NCI-H1092 treated with DMSO at 0.1 percent for 48 hours (cell line): ENCODE measurements at places on chromosomes 3 and 15.

- no peak for DNase-seq
Observed at GRCh38 chr15:68386587-68387288, 45.2 kb downstream of the ITGA11 start.

DNA sequence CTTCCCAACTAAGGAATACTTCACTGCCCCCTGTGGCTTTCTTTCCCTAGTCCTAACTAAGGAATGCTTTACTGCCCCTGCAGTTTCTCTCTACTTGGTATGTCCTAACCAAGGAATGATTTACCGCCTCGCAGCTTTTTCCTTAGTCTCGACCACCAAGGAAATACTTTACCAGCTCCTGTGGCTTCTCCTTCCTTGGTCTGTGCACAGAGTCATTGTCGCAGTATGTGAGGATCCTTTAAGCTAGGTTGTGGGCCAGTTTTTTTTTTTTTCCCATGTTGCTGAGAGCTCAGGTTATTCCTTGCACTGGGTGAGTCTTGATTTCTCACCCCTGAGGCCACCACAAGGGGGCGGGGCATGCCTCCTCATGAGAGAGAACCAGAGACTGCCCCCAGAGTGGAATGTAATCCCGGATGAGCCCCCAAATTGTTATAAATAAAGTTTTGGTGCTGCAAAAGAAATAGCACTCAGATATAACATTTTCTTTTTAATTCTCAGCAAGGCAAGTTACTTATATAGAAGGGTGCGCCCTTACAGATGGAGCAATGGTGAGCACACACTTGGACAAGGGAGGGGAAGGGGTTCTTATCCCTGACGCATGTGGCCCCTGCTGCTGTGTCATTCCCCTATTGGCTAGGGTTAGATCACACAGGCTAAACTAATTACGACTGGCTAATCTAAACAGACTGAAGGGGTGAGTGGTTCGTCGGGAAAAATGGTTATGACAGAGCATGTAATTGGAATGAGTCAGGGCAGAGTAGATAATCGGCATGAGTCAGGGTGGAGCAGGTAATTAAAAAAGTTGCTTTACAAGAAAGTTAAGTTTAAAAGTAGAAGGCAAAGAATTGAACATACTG, 27.0 kb downstream of the NDUFB4 start:
- DNase-seq = no peak

DNA sequence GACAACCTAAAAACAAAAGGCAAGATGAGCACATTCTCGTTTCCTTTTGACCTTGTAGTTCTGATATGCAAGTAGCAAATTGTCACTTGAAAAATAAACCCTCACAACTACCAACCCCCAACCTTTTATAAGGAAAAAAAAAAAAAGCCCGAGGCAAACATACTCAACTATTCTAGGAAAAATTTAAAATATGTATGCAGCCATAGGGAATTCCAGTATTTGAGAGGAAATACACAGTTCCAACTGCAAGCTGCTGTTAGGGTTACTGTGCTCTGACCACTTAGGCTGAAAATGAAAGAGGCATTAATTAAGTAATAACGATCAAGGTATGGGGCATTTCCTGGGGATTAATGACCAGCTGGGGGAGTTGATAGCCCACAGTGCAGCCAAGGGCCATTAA, 281.9 kb upstream of the DPH6 start:
- no peak for DNase-seq

- DNase-seq = no peak
Observed at GRCh38 chr3:113008117-113008516, 17.3 kb downstream of the GTPBP8 start.

DNA sequence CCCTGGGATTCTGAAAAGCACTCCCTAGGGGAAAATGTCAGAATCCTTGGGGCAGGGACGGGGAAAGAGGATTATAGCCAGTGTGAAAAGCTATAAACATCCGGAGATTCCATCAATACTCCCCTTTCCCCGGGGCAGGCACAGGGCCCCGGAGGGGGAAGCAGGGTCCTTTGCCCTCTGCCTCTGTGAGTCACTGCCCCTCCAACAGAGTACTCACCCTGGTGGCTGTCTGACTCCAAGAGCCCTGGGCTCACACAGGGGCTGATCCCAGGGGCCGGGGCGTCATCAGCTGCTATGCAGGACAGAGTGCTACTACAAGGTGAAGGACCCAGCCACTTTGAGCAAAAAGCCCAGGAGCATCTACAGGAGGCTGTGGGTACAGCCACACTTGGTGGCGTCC, 133.0 kb upstream of the PRR20G start:
- no peak for DNase-seq

DNA sequence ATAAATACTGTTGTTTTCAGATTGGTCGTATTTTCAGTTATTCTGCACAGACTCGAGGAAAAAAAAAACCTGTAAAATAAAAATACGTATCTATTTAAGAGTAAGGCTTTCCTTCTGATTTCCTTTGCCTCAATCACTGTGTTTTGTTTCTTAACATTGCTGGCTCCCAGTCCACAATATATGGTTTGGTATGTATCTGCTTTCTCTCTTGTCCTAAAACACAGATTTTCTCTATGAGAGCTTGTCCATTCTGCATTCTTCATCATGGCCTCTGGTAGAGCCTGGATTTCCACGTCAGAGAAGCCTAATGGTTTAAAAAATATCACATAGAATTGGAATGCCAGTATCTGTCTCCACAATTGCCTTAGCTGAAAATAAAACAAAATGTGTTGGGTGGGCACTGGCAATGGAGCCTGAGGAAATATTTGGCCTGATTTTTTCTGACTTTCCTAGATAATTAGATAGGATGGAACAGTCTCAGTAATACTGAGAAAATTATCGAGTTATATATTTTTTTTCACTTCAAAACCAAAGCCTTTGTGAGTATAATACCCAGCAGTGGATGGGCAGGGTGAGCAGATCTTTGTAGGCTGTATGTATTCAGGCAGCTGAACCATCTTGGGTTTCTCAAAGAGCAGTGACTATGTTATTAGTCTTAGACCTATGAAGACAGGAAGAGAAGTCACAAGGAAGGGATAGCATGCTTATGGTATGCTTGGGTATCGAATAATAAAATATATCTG, 1.9 kb downstream of the CD200 start:
- no peak for DNase-seq

DNA sequence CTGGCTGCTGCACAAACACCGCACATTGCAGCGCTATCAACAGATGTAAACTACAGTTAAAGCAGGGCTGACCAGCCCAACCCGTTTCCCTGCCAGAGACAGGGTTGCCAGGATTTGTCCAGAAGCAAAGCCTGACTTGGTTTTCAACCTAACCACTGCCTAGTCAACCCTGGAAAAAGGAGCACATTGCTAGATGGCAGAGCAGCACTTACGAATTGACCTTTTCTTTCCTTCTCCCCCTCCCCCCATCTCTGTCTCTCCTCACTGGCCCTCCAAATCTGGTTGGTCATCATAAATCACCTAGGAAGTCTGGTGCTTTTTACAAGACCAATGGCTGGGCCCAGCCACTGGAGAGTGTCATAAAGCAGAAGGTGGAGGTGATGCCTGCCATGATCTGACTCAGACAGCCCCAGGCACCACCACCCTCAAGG, 51.3 kb downstream of the ABCC5 start:
- no peak for DNase-seq

- DNase-seq = no peak
Observed at GRCh38 chr3:69893274-69893673, 106.3 kb upstream of the SAMMSON start.

- DNase-seq = no peak
Observed at GRCh38 chr15:42057799-42058646, 36.3 kb downstream of the PLA2G4D start.

GRCh38 chr3:188776447-188776846, 395.3 kb upstream of the TPRG1 start:
- DNase-seq = no peak

DNA sequence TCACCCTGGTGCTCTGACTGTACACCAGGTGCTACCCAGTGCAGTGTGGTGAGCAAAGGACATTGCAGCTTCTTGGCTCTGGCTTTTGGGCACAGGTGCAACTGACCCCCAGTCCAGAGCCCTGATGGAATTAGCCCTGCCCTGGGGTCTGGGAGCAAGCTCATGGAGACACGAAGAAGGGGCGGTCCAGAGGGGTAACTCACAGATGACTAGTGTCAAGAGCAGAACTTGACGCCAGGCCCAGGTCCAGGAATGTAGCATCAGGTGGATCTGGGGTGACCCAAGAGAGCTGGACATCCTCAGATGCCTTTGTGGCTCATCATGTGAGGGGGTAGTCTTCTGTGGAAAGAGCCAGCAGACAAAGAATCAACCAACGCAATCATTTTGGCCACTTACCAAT, 88.9 kb downstream of the ASB7 start:
- DNase-seq = no peak

DNA sequence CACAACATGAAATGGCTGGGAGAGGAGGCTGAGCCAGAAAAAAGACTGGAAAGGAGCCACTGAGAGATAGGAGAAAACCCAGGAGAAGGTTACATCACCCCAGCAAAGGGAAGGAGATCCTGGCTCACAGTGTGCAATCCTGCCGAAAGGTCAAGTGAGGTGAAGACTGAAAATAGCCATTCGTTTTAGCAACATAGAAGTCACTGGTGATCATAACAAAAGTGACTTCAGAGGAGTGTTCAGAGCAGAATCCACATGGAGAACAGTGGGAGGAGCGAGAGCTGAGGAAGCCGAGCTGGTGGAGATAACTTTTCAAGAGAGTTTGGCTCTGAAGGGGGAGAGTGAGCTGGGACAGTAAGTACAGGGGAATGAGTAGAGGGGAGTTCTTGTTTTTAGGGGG, 5.4 kb upstream of the HEG1 start:
- DNase-seq = no peak

DNA sequence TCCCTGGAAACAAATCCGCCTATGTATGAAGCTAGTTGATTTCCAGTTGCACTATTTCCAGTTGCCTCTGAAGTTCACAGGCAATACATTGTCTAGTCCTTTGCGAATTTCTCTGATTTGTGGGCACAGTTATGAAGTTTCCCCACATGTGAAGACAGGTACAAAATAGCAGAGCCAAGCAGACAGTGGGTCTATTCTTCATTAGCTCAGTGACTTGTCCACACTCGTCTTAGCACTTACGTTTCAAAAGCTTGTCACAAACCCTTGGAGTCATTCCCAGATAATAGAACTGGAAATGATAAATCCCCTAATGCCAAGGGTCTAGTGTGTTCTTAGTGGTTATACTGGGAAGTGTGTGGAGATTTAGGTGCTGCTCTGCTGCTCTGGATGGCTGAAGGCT, 14.5 kb downstream of the SRPRB start:
- DNase-seq = no peak

DNA sequence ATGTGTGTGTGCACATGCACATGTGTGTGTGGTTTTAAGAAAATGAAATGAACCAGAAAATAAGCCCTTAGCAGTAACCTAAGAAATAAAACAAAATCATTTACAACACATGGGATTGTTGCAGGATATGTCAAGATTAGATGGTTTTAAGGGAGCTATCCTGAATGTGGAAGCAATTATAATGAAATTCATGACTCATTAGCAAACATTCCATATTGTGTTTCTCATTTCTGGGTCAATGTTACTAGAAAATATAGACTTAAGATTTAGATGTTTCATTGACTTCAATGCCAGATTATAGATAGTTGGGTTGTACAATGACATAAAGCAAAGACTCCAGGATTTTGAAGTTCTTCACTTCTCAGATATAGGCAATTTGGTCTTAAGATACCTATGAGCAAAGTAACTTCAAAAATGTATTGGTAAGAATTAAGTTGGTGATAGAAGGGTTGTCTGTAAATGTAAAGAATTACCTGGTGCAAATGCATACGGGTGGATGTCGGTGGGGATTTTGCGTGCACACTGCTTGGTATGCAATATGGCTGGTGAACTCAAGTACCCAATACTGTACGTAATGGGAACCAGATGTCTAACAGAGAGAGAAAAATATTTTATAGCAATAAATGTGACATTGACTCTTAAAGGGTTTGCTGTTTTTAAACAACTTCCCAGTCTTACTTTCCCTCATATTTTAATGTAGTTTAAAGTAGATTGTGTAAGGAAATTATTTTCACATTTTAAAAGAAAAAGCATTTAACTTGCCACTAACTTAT, 53.9 kb upstream of the NR2F2 start:
- no peak for DNase-seq

- DNase-seq = no peak
Observed at GRCh38 chr15:25790000-25790660, 73.0 kb downstream of the ATP10A start.

- no peak for DNase-seq
Observed at GRCh38 chr15:91622711-91623342, 230.7 kb upstream of the SLCO3A1 start.

GRCh38 chr15:96553006-96553405, 222.5 kb downstream of the NR2F2 start:
- DNase-seq = no peak

GRCh38 chr3:130619196-130619595, 102.2 kb downstream of the COL6A6 start:
- DNase-seq = no peak

- DNase-seq = no peak
Observed at GRCh38 chr15:74403588-74403919, 30.2 kb downstream of the SEMA7A start.

GRCh38 chr15:66294157-66294931, 976 bp downstream of the DIS3L start:
- DNase-seq = peak; percentile 49

GRCh38 chr3:10941972-10942371, 50.6 kb upstream of the SLC6A1 start:
- DNase-seq = no peak

DNA sequence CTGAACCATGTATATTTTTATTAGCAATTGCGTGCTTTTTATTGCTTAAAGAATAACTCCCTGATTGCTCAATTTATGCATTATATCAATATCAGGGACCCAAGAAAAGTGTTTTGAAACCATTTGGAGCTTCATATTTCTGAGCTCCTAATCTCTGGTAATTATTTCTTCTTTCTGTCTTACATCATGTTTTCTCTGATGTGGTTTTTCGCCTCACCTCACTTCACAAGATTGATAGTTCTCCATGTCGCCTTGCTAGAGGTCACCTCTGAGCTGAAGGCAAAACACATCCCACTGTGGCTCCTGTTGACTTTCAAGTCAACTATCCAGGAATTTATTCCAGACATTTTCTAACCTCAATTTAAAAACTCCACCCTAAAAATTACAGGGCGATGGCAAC, 837.4 kb downstream of the CADM2 start:
- no peak for DNase-seq

- no peak for DNase-seq
Observed at GRCh38 chr3:152093901-152094300, 174.8 kb upstream of the MBNL1 start.

- no peak for DNase-seq
Observed at GRCh38 chr3:31412832-31413231, 119.9 kb upstream of the STT3B start.

GRCh38 chr3:57518276-57518915, 25.7 kb downstream of the DNAH12 start:
- no peak for DNase-seq

- DNase-seq = peak; percentile 34
Observed at GRCh38 chr15:74319596-74320351, 47.7 kb downstream of the CYP11A1 start.

DNA sequence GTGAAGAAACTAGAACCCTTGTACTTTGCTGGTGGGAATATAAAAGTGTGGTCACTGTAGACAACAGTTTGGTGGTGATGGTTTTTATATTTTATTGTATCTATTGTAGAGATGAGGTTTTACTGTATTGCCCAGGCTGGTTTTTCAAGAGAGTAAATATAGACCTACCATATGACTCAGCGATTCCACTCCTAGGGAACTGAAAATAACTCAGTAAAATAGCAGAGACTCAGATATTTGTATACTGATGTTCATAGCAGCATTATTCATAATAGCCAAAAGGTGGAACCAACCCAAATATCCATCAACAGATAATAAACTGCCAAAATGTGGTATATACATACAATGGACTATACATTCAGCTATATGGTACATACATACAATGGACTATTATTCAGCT, 68.8 kb upstream of the IL12A start:
- no peak for DNase-seq
